ENCODE measurements at places on chromosomes 16 and 17.

- DNase-seq: no peak
Measured at GRCh38 chr17:74528491-74529199, 2.6 kb downstream of the CD300LB start.

GRCh38 chr16:89200124-89200849 is at the start of gene SLC22A31:
SLC22A31 (minus strand) TSS chr16:89200537; CDS start chr16:89200501, 36 bp downstream.
- no peak for DNase-seq

GRCh38 chr16:22317625-22318024 is 20.4 kb downstream of the POLR3E start:
- DNase-seq: no peak

DNA sequence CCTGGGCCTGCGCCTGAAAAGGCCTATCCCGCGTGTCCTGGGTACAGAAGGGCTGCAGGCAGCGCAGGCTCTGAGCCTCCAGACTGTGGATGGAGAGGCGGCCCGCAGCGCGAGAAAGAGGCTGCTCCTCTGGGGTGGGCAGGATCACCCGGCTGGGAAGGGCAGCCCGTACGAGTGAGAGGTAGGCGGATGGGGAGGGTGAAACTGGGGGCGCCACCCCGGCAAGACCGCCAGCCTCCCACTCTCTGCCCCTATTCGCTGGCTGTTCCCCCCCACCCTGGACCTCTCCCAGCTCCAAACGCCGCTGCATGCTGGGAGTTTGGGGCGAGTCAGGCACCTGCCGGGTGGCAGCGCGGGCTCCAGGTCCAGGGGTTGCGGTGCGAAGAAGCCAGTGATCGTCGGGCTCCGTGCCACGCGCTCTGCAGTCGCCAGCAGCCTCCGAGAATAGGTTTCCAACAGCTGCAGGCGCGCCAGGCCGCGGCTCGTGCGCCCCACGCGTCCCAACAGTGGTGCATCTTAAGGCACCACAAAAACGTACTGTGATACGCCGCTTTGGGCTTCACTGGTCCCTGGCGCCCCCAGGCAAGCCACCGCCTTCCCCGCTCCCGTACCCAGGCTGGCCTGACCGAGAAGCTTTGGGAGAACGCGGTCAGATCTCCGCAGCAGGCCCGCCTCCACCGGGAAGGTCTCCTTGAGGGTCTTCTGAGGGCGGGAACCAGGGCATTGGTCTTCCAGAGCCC is 1.1 kb downstream of the NOXO1 start:
- DNase-seq: no peak

DNA sequence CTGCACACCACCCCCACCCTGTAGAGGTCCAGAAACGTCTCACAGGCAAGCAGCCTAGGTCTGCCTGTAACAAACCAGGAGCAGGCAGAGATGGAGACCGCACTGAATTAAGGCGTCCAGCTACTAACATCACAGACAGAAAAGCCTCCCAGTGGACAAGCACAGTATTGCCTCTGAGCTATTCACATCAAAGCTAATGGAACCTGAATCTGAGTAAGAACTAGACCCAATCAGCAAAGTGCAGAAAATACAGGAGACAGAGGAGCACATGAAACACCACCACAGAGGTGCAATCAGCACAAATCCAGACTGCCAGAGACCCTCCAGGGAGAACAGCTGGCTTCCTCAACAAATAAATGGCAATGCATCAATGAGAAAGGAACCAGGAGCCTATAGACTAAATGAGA is 22.2 kb upstream of the PEMT start:
- DNase-seq: peak; percentile 82

- DNase-seq: peak; percentile 90
Measured at GRCh38 chr17:81711814-81712467, at the start of gene SLC25A10. SLC25A10 (plus strand) TSS chr17:81712284; CDS start chr17:81712427, 143 bp downstream.

- DNase-seq: no peak
Measured at GRCh38 chr17:9700754-9701476, 55.6 kb downstream of the USP43 start.

Measured in A673 (cell line).